GF-D8 (cell line): ENCODE measurements at places on chromosomes 3 and 15.
A peak's percentile ranks its signal among the peaks of the same experiment; 100 is the strongest.

- no peak for DNase-seq
Measured at GRCh38 chr15:39588531-39589192, 7.8 kb downstream of the THBS1 start.

DNA sequence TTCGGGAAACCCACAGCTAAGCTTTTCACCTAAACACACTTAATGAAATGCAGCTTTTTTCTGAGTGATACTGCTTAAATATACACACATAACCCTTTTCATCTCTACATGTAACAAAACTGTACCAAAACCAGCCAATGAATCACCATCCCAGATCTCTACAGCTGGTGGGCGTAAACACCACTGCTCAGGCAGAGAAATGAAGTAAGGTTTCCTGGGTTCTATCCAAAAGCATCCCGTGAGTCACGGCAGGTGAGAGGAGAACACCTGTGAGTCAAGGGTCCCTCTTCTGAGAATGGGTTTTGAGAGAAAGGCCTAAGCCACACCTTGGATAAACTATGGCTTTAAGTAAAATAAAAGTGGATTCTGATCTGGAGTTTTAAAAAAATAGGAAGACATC lies 2.6 kb downstream of the CLDN1 start:
- no peak for DNase-seq

- peak; percentile 19 for DNase-seq
Measured at GRCh38 chr3:129119365-129120100, 2.1 kb downstream of the RAB43 start.

DNA sequence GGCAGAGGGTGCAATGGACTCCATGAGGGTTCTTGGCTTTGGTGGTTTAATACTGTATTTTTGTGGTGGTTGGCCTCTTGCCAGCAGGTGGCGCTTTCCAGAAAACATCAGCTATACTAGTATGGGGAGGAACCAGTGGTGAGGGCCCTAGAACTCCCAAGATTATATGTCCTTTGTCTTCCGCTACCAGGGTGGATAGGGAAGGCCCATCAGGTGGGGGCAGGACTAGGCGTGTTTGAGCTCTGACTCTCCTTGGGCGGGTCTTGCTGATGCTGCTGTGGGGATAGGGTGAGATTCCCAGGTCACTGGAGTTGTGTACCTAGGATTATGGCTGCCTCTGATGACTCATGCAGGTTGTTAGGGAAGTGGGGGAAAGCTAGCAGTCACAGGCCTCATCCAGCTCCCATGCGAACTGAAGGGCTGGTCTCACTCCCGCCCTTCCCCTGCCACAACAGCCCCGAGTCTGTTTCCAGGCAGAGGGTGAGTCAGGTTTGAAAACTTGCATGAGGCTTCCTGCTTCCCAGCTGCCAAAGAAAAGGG lies 357.7 kb downstream of the OTOL1 start:
- no peak for DNase-seq

DNA sequence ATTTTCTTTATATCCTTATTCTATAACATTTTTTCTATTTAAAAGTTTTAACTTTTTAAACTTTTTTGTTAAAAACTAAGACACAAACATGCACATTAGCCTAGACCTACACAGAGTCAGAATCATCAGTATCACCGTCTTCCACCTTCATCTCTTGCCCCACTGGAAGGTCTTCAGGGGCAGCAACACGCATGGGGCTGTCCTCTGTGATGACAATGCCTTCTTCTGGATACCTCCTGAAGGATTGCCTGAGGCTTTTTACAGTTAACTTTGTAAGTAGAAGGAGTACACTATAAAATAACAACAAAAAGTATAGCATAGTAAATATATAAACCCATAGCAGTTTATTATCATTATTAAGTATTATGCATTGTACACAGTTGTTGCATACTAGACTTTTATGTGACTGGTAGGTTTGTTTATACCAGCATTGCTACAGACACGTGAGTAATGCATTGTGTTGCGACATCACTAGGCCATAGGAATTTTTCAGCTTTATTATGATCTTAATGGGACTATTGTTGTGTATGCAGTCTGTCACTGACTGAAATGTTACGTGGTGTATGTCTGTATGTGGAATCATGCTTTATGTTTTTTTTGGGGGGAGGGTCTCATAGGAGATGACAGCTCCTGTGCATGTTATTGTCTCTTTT lies 18.2 kb downstream of the ATP1B3 start:
- DNase-seq = no peak

DNA sequence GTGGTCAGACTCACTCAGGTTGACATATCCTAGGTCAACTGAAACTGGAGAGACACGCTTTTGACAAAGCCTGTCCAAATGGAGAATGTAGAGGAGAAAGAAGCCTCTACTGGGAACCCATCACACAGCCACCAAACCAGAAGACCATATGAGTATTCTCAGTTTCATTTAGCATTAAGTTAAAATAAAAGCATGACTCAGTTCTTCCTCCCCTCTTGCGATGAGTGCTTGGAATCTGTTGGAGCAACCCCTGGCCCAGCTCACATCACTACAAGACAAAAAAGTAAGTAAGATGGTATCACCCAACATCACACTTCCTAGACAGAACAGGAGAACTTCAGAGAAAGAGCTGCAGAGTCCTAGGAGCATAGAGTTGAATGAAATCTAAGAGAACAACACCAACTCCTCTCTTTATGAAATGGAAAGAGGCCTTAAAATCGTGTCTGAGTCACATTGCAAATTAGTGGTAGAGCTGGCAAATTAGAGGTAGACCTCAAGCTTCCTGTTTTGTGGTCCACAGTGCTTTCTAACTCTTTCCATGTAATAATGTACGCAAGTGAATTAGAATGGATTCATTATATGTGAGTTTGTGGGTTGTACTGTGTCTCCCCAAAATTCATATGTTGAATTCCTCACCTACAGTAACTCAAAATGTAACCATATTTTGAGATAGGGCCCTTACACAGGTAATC lies 51.2 kb downstream of the FGF12 start:
- DNase-seq = no peak

DNA sequence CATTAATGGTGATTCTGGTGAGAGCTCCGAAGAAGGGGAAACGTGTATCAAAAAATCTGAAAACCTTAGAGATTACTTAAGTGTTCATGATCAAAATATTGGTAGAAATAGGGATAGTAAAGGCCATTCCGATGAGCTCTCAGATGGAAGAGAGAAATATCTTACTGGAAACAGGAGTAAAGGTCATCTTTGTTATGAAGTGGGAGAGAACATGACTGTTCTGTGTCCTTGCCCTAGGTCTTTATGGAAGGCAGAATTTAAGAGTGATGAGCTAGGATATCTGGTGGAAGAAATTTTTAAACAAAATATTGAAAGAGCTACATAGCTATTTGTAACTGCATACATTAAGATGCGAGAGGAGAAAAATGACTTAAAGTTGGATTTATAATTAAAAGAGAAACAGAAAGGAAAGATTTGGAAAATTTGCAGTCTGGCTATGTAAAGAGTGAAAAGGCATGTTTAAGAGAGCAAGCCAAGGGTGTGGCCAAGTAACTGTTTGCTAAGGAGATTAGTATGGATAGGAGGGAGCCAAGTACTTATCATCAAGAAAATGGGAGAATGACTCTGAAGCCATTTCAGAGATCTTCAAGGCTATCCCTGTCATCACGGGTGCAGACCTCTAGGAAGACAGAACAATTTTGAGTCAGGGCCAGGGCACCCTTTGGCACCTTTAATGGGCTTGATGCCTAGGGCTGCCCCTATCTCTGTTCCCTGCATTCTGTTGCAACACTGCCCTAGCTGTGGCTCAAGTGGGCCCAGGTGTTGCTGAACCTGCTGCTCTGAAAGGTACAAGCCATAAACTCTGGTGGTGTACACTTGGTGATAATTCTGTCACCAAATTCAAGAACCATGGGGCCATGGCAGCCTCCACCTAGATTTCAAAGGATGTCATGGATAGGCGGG lies 27.3 kb downstream of the SLMAP start:
- DNase-seq = no peak

DNA sequence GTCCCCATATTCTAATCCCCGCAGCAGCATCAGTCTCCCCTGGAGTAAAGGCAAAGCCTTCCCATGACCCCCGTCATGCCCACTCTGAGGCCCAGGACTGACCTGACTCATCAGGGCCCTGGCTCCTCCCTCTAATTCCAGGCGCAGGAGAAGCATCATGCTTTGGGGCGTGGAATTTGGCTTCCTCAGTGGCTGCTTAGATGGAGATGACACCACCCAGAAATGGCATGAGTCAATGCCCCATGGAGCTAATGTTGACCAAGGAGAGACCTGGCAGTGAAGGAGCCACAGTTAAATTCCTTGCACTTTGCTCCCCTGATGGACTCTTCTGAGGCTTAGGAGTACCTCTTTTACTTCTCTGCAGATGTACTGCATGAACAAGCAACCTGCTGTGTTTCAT lies 204.2 kb upstream of the PROK2 start:
- DNase-seq = no peak

DNA sequence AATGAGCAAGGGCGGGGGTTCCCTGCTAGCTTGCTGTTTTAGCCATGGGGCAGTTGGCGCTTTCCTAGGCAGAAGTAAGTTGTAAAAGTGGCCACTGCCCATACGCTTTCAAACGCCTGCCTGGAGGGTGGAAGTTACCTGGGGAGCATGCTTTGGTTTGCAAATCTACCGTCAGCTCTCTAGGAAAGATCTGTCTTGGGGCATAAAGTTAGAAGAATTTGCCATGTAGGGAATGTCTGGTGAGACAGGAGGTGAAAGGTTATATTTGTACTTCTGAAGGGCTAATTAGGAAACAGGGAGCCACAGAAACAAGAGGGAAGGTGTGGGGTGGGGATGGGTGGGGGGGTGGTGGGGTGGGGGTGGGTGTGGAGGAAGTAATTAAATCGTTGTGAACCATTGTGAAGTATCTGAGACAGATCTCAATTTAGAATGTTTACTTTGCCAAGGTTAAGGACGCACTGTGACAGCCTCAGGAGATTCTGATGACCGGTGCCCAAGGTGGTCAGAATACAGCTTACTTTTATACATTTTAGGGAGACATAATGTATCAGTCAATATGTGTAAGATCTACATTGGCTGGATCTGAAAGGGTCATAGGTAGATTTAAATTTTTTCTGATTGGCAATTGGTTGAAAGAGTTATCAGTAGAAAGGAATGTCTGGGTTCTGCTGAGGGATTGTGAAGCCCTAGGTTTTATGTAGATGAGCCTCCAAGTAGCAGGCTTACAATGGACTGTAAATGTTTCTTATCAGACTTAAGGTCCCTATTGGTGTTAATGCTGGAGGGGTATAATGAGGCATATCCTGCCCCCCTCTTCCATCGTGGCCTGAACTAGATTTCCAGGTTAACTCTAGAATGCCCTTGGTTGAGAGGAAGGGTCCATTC lies 62.0 kb upstream of the GCNT3 start:
- no peak for DNase-seq

DNA sequence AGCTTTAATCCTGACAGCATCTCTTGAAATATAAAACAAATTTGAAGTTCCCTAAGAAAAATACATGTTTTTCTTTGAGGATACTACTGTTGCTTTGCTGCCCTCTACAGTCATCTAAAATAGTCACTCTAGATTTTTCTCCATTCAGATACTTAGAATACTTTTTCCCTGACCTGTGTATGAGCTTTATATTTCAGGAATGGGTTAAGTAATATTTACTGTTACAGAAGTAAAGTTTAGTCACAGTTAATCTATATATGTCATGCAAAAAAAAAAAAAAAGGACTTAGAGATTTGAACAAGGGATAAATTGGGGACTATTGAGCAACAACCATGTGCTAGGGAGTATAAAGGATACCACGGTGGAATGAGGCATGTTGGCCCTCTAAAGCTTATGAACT lies 8.8 kb downstream of the NECTIN3 start:
- DNase-seq = no peak

GRCh38 chr3:13600950-13601691 lies 52.2 kb downstream of the FBLN2 start:
- DNase-seq = no peak

- DNase-seq = no peak
Measured at GRCh38 chr3:123802007-123802625, 82.0 kb downstream of the MYLK start.

DNA sequence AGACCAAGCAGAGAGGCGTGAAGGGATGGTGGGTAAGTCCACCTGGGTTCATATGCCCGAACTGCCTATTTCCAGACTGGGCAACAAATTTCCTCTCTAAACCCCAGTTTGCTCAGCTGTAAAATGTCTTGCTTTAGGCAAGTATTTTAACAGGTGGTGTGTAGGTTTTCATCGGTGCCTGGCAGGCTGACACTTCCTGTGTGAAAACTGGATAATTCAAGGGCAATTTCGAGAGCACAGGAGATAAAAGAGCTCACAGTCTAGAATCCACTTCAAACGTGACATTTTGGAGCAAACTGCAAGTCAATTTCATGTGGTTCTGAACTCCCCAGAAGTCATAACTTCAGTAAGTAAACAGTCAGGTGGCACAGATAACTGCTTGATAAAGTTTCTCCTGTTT lies 112.2 kb downstream of the OXNAD1 start:
- DNase-seq = no peak

DNA sequence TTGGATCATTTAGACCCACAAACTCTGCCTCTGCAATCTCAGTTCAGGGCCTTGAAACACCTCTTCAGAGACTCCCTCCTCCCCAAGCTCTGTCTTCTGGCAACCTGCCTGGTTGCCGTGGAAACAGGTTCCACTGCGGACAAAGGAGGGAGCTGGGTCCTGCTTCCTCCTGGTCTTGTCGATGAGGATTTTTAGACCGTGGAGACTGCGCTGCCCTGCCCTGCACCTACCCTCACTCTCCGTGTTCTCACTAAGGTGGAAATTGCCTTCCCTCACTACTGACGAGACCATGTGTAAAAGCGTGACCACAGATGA lies at the start of gene RTP1:
TSS of gene RTP1 (plus strand) at position 152 of the 315 bp plus-strand sequence. CDS start at position 182, 30 bp downstream.
- no peak for DNase-seq

GRCh38 chr15:78831229-78832207 lies 20.3 kb upstream of the ADAMTS7 start:
- DNase-seq = no peak

GRCh38 chr3:178075344-178075743 lies 460.9 kb upstream of the KCNMB2 start:
- no peak for DNase-seq

- no peak for DNase-seq
Measured at GRCh38 chr3:126135071-126135405, 45.3 kb downstream of the ALDH1L1 start.

DNA sequence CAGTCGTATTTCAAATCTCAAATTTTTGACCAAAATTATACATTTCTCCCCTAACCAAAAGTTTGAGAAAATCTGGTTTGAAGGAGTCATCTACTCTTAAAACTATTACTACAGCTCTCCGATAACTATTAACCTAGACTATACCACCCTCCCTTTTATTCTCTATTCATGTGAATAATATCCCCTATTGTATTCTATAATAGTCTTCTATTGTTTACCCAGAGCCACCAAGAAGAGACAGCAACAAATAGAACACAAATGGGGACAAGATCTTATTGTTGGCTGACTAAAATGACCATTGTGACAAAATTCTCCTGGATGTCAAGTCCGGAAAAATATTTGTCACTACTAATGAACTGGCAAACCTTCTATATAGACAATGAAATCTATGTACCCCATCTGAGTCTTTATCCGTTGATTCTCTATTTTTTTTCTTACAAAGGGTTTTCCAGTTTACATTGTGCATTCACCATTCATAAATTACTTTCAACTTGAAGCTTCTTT lies 618.0 kb downstream of the CADM2 start:
- DNase-seq = no peak
